Activated CD8-positive, alpha-beta memory T cell treated with anti-CD3 and anti-CD28 coated beads for 1 hour (primary cell): ENCODE measurements at places on chromosomes 4 and X.

GRCh38 chr4:24970191-24970590 lies 57.3 kb upstream of the CCDC149 start:
- no peak for DNase-seq

- no peak for DNase-seq
These were observed 11.4 kb downstream of the TMSB4X start for GRCh38 chrX:12986164-12986779.

GRCh38 chr4:183185559-183185958 lies 86.5 kb downstream of the WWC2 start:
- DNase-seq, result no peak

- DNase-seq, result no peak
These were observed 300.9 kb downstream of the BCOR start for GRCh38 chrX:39796856-39797255.

DNA sequence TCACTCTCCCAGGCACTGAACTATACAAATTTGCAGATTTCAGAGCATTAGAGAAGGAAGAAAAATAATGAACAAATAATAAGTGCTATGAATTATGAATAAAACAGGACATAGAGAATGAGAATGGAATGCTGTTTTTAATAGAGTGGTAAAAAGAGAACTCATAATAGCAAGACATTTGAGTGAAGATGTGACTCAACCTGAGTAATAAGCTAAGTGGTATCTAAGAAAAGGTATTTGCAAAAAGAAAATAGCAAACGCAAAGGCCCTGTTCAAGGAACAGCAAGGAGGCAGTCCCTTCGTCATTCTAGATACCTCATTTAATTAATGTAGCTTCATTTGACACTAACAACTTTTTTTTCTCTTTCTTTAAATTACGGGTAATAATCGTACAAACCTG lies 1910.0 kb upstream of the TENM3 start:
- DNase-seq, result no peak

- DNase-seq, result no peak
These were observed 361 bp downstream of the TMEM128 start for GRCh38 chr4:4247696-4248028.

DNA sequence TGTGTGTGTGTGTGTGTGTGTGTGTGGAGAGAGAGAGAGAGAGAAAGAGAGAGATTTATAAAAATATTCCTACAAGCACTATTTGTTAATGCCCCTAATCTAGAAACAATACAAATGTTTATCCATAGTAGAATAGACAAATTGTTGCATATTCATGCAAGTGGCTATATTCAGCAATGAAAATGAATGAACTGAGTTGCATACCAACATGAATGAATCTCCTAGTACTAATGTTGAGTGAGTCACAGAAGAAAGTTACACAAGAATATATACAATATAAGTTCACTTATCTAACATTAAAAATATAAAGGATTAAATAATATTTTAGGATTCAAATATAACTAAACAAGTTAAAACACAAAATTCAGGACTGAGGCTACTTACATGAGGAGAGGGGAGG lies 456.8 kb upstream of the AMOT start:
- no peak for DNase-seq

GRCh38 chrX:69150281-69150960 lies 14.8 kb downstream of the PJA1 start:
- DNase-seq, result no peak

- no peak for DNase-seq
These were observed 92.0 kb upstream of the CBR4 start for GRCh38 chr4:169102026-169102425.

GRCh38 chr4:22607382-22607781 lies 85.4 kb upstream of the GBA3 start:
- peak; percentile 13 for DNase-seq

DNA sequence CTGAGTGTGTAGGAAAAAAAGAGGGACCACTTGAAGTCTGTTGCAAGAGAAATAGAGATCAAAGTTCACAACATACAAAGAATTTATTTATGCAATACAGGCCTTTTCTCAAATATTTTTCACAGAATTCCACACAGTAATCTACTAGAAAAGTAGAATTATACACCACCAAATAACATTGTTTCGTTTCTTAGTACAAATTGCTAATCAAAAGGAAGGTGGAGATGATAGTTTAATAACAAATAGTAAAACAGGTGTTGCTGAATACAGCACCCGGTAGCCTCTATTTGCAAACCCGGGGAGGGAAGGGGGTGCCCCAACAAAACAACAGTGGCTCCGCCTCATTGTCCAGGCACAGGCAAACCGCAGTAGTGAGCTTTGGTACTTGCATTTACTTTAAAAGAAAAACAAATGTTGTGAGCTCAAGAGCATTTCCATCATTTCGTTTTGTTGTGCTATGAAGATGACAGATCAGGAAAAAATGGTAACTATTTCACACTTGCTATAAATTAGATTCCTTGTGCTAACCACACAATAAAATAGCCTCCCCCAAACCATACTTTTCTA lies 186.4 kb downstream of the DCLK2 start:
- DNase-seq, result no peak

GRCh38 chrX:39755143-39756032 lies 342.4 kb downstream of the BCOR start:
- no peak for DNase-seq

- no peak for DNase-seq
These were observed 628.3 kb upstream of the EPHA5 start for GRCh38 chr4:66298569-66298968.

- no peak for DNase-seq
These were observed 416.6 kb downstream of the IQCM start for GRCh38 chr4:149398993-149399392.

- DNase-seq, result no peak
These were observed 298.9 kb downstream of the PDGFC start for GRCh38 chr4:156672492-156673305.

DNA sequence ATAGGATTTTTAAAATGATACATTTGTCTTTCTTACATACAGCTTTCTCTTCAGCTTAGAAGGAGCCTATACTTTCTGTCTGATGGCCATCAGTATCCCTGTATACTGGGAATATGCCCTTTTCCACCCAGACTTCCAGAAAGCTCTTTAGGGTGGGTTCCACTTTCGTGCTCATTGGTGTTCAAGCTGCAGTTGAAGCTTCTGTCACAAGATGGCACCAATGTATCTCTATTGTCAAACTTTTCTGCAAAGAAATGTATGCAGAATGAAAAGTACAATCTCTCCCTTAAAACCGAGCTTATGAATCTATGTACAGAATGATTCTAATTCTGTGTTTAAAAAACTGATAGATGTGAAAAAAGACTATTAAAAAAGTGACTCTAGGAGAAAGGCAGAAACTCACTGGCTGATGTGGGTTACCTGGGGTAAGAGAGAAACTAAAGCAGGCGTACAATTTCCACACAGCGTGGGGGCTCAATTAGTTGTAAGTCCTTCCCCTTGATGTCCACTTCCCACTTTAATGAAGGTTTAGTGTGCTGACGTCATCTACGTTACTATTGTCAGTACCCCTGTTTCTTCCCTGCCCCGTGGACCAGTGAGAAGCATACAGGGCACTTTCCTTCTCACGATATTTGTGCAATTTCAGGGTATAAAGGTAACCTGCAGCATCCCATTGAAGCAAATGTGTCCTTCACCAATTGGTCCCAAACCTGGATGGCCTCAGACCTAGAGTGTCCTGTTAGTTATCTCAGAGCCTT lies 57.3 kb upstream of the TCEAL2 start:
- no peak for DNase-seq

DNA sequence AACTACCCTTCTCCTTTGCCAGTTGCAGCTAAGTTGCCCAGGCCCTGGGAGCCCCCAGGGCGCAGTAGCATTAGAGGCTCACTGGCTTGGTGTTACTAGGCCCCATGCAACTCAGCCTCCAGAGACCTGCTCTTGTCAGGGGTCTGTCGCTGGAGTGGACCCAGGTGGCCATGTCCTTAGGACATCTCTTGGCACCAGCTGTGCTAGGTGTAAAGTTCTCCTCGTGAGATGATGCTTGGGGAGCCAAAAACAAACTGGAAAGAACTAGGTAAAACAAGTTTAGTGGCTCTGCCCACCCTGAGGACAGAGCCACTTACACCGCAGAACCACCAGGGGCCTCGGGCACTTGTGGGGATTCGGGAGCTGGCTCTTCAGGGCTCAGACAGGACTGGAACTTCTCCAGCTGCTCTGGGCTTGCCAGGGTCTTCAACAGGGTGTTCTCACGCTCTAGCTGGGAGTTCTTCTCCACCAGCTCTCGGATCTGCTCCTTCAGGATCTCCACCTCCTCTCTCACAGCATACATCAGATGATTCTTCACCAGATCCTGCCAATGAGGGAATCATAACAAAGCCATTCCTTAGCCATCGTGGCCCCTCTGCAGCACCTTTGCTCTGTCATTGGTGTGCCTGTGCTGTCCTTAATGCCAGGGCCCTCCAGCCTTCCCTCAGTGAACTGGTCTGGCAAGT lies 61.2 kb downstream of the TSC22D3 start:
- no peak for DNase-seq

DNA sequence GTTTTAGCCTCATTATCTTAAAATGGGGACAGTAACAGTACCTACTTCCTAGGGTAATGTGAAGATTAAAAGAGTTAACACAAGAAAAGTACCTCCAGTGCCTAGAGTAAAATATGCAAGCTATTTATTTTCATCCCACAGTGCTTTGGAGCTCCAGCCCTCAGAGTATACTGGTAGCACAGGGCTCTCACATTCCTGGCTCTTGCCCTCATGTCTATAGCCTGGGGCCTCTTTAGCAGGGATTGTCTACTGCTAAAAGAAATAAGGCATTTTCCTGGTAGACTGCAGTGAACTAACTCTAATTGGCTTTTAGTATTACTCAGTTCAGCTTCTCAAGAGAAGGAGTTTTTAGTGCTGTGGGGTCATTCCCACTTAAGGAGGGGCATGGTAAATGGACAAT lies 60.8 kb downstream of the RRAGB start:
- no peak for DNase-seq

GRCh38 chrX:129599499-129599898 lies 55.3 kb downstream of the APLN start:
- DNase-seq, result no peak
